ENCODE measurements at places on chromosomes 6 and 20.

DNA sequence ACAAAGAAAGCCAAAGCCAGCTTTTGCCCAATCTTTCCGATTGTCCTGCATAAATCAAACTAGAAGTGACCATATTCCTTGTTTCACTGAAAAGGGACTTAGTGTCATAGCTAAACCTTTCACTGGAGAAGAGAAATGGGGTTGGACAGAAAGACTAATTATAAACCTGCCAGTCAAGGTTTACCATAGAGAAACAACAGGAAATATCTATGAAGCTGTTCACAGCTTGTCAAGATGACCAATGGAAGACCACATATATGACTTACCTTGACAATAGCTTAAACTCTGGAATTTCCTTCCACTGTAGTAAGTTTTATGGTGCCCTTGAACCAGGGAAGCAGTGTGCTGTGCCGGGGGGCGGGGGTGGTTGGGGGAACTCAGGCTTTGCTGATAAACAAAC, 107.7 kb upstream of the PHACTR1 start:
- DNase-seq, result no peak

- no peak for DNase-seq
Observed at GRCh38 chr20:5096463-5096862, 23.3 kb downstream of the PCNA start.

- no peak for DNase-seq
Observed at GRCh38 chr20:5663396-5663795, 86.8 kb upstream of the SHLD1 start.

DNA sequence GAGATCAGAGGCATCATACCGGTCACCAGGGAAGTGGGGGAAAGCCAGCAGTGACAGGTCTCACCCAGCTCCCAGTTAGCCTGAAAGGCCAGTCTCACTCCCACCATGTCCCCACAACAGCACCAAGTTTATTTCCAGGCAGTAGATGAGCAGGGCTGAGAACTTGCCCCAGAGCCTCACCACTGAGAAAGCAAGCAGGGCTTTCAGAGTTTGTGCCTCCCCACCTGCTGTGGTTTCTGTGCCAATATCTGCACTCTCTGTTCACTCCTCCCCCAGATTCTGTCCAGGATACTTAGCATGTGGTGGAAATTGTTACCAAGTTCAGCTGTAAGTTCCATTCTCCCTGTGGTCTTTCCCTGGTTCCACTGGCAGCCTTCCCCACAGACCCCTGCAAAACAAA, 255.0 kb upstream of the HTR1E start:
- DNase-seq, result no peak

- no peak for DNase-seq
Observed at GRCh38 chr6:142822383-142822782, 122.6 kb downstream of the HIVEP2 start.

All from NCI-H1105 treated with DMSO at 0.1 percent for 48 hours (cell line).